ENCODE measurements at places on chromosomes 7 and 10.

DNA sequence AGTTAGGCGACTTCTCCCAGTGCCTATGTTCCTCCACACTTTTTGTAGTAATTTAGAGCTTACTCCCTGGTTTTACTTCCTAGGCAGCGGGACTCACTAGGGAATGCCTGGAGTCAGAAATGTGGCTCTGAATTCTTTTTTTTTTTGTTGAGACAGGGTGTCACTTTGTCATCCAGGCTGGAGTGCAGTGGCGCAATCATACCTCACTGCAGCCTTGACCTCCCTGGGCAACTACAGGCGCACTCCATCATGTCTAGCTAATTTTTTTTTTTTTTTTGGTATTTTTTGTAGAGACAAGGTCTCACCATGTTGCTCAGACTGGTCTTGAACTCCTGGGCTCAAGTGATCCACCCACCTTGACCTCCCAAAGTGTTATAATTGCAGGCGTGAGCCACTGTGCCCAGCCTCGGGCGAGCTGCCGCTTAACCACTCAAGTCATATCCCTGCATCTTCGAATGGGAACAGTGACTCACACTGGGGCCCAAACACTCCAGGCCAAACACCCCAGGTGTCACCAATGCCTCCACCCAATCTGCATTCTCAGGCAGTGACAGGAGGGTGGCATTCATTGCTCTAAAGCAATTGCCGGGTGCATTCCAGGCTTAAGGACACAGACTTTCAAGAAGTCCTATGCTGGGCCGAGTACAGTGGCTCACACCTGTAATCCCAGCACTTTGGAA is 19.6 kb downstream of the RGS10 start:
- no peak for DNase-seq

DNA sequence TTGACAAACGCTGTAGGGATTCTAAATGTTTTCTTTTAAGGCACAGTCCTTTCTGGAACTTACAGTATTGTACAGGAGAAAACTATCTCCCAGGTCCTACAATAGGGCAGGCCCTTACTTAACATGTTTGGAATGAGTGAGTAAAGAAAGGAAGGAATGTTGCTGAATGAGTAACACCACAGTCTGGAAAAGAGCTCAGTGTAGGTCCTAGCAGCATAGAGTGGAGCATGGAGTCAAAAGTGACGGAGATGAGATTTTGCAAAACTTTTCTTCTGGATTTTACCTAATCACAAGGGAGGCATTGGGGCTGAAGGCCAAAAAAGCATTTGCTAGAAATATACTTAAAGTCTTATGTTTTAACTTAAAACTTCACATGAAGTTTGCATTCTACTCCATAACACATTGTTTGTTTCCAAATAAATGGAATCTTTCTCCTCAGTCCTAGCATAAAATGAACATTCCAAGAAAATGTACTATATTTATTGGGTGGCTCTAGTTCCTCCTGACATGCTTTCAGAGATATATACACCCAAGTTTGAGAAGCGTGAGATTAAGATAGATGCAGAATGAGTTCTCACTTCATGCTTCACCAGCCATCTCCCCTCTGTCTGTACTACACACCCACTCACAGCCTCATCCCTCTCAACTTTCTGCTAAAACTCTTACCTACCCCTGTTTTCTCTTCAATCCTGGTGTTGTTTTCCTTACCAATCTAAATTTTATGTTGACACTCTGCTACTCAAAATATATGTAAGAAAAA is 20.2 kb upstream of the ADD3 start:
- DNase-seq: no peak

- DNase-seq: no peak
Observed at GRCh38 chr10:108562105-108562504, 1361.2 kb downstream of the XPNPEP1 start.

DNA sequence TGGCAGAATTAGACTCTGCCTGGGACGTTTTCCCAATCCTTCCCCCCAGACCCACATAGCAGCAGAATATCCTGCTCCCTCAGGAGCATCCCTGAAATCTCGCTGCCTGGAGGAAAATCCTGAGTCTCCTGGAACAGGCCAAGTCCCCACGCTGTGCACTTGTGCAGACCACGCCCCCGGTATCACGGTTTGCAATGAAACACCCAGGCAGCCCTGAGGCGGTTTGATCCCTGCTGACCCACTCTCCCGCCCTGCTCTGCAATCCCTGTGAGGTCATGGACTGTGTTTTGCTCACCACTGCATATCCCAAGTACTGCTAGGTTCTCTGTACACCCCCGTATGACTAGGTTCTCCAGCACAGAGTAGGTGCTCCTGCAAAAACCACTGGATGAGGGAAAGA is 411.8 kb upstream of the MGMT start:
- DNase-seq: no peak

DNA sequence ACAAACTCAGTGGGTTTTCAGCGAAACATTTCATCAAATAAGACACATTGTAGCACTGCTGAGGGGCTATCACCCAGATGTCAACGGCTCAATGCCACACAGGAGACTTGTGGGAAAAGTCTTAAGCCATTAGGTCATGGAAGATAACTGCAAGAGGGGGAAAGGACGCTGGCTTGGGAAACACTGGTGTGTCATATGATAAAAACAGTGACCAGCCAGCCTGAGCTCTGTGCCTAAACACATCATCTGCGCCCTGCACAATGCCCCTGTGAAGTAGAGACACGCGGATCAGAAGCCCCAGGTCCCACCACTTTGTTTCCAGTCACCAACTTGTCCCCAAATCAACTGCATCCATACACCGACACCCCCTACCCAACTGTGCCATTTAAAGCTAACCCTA is 116.7 kb downstream of the TNS3 start:
- no peak for DNase-seq

- no peak for DNase-seq
Observed at GRCh38 chr7:13181216-13181615, 493.8 kb downstream of the ARL4A start.

DNA sequence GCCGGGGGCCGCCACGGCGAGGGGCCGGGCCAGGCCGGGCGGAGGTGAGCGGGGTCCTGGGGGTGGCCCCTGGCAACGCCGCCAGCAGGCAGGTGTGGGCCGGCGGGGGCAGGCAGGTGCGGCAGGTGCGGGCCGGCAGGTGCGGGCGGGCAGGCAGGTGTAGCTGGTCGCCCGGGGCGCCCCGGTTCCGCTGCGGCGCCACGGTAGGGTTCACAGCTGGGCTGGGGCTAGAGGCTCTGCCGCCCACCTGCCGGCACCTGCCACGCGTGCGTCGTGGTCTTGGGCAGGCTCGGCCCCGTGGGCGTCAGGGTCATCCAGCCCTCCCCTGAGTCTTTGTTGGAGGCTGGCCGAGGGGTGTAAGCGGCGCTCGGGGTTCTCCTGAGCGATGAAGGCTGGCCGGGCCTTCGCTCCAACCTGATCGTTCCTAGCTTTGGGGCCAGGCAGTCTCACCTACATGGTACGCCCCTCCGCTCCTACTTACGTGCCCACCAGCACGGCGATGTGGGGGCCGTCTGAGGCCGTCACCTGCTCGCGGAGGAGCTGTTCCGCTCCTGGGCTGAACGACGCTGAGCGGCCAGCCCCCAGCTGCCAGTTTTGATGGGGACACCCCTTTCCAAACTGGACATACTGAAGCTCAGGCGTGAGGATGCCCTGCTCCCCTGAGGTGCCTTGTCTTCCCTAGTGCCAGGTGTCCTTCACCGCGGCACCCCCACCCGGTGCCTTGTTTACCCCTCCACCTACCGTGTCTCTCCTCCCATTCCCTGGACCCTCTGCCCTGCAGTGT is 493 bp downstream of the ZMIZ2 start:
- DNase-seq: no peak

- no peak for DNase-seq
Observed at GRCh38 chr10:132927824-132928223, 14.5 kb downstream of the CFAP46 start.

GRCh38 chr10:100359529-100360150 is 12.6 kb downstream of the SCD start:
- DNase-seq: no peak

DNA sequence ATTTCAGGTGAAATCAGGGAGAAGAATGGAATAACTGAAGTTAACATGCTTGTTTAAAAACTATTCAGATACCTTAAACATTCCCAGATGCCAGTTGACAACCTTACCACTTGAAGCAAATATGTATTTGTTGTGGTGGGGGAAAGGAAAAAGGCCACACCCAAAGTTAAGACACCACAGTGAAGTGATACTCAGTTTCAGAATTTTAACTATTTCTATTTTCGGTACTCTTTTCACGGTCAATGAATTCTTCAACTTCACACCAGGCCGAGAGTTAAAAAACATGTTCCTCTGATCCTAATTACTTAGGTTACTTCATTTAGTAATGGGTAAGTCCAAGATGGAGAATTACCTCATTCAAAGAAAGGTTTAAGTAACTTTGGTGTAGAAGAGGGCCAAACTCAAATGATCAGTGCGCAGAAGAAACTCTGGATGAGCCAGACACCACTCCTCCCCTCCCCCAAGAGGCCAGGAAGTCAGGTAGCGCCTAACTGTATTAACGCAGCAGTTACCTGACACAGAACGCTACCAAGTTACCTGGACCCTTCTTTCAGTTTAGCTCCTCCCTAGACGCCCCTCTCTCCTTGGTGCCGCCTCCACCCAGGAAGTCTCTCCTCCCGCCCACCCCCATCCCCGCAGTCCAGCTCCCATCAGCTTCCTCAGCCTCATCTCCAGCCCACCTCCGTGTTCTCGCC is 700 bp downstream of the MTPN start:
- peak; percentile 11 for DNase-seq

- no peak for DNase-seq
Observed at GRCh38 chr7:13848681-13849131, 140.8 kb downstream of the ETV1 start.

DNA sequence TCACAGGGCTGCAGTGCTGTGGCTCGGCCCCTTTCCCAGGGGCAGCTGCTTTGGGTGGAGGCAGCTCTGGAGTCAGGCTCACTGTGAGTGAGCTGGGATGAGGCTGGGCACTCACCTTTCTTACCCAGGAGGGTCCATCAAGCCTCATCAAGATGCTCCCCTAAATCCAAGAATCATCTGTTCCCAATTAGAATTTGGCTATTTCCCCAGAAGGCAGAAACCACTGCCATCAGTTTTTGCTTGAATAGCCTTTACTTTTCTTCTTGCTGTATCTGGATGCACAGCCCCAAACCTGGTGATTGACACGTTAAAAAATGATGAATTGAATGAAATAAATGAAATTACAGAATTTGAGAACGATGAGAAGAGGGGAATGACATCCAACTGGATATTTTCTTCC is 74.3 kb upstream of the LYZL1 start:
- no peak for DNase-seq

- DNase-seq: no peak
Observed at GRCh38 chr7:94394437-94395140, at the start of gene COL1A2. TSS of gene COL1A2 (plus strand) at chr7:94394895. CDS start at chr7:94395032, 137 bp downstream.

GRCh38 chr7:127391591-127392181 is 822 bp downstream of the ZNF800 start:
- DNase-seq: peak; percentile 49

GRCh38 chr10:95792874-95793285 is 36.9 kb downstream of the ENTPD1 start:
- no peak for DNase-seq

GRCh38 chr10:109978481-109978880 is 29.3 kb upstream of the ADD3 start:
- peak; percentile 39 for DNase-seq

- no peak for DNase-seq
Observed at GRCh38 chr10:31604096-31604495, 285.1 kb downstream of the ZEB1 start.

- no peak for DNase-seq
Observed at GRCh38 chr10:52744057-52744805, 28.4 kb downstream of the MBL2 start.

DNA sequence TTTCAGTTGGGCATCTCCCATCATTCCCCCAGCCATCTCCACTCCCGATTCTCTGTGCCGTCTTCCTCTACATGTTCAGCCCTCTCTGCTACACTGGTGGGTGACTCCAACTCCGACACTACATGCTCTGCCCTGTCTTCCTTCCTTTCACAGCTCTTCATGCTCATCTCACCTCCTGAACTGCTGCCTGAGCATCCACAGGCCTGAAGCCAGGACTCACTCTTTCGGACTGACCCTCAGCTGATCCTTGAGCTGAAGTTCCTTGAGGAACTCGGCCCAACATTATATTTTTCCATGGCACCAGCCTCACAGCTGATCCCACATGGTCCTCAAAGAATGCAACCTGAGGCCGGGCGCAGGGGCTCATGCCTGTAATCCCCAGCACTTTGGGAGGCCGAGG is 538.4 kb downstream of the PTPRN2 start:
- no peak for DNase-seq

GRCh38 chr7:125424721-125425120 is 495.1 kb upstream of the POT1 start:
- DNase-seq: no peak

- DNase-seq: no peak
Observed at GRCh38 chr10:62919776-62920175, 103.6 kb upstream of the EGR2 start.

GRCh38 chr7:134184767-134185166 is 57.6 kb downstream of the LRGUK start:
- DNase-seq: no peak

- DNase-seq: no peak
Observed at GRCh38 chr10:11439523-11440053, 171.9 kb downstream of the USP6NL start.

DNA sequence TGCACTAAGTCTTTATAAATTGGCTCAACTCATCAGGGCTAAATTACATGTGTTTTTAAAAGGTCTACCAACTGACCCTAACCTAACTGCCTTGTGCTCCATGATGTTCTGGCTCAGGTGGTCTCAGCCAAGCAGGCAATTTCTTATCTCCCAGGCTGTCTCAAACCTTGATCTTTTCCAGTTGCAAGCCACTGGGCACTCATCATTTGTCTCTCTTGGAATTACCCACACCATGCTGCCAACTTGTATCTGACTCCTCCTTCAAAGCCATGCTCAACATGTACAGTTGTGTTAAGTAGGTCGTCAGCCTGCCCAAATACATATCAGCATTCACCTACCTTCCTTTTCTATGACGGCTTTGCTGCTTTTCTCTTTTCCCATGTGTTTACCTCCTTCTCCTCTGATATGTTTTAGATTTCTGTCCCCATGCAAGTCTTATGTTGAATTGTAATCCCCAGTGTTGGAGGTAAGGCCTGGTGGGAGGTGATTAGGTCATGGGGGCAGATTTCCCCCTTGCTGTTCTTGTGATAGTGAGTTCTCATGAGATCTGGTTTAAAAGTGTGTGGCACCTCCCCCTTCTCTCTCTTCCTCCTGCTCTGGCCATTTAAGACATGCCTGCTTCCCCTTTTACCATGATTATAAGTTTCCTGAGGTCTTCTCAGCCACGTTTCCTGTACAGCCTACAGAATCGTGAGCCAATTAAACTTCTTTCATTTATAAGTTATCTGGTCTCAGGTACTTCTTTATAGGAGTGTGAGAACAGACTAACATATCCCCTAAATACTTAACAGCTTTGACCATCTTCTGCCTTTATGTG is 130.0 kb downstream of the ELAPOR2 start:
- no peak for DNase-seq

DNA sequence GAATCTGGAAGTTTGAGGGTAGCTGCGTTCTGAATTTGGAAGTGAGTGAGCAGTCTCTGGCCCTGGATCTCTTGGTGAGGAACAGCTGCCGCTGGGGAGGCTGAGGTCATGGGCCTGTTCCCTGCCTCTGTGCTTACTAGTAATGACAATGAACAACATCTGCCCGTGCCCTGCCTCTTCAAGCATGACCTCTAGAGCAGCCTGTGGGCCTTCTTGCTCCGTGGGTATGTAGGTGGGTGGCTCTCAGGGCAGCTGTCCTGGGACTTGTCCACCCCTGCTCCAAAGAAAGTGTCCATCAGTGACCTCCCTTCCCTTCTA is 186.2 kb downstream of the CXCL12 start:
- no peak for DNase-seq

- DNase-seq: no peak
Observed at GRCh38 chr7:110388457-110388856, 702.5 kb upstream of the LRRN3 start.

GRCh38 chr10:69285699-69286098 is 7.4 kb downstream of the HK1 start:
- DNase-seq: no peak

Data from activated T-cell treated with anti-CD3 and anti-CD28 coated beads for 24 hours (primary cell).